ENCODE measurements at places on chromosomes 4 and X.

- no peak for DNase-seq
Measured at GRCh38 chrX:130085551-130086446, 24.5 kb downstream of the ELF4 start.

DNA sequence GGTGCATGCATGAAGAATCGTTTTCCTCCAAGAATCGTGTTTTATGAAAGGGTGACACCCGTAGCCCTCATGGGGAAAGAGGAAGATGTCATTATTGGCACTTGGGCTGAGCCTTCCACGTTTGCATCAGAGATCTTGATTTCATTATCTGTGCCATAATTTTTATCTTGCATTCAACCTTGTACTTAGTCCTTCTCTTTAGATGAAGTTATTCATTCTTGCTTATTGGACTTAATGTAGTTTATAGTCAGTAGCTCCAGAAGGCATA, 66.8 kb downstream of the GAB1 start:
- DNase-seq, result no peak

GRCh38 chr4:30429813-30430761, 290.1 kb upstream of the PCDH7 start:
- peak; percentile 71 for DNase-seq

DNA sequence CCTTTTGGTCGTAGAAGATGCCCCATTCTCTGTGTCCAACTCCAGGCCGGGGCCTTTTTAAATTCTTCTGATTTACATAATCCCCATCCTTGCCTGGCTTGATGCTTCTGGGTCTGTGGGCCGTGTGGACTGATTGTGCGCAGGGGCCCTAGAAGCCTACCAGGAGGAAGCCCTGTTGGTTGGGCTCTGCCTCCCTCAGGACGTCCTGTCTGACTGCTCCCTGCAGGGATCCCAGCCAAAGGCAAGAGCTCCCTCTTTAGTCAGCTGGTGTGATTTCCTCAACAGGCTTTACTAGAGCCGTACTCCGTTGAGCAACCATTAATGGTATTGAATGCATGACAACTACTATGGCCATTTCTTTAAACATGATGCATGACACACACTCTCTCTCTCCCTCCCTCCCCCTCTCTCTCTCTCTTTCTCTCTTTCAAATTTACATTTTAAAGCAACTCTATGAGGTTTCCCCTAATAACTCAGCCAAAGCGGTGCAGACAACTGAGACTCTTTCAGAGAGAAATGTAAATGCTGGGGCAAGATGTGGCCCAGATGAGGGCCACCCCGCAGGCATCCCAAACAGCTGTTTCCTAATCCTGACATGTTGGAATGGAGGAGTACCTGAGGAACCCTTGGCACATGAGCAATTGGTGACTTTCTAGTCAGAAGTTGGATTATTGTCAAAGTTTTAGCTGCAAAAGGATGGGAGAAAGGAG, 117.3 kb downstream of the DRD5 start:
- DNase-seq, result peak; percentile 46

- DNase-seq, result no peak
Measured at GRCh38 chr4:164802301-164802901, 48.5 kb downstream of the SMIM31 start.

DNA sequence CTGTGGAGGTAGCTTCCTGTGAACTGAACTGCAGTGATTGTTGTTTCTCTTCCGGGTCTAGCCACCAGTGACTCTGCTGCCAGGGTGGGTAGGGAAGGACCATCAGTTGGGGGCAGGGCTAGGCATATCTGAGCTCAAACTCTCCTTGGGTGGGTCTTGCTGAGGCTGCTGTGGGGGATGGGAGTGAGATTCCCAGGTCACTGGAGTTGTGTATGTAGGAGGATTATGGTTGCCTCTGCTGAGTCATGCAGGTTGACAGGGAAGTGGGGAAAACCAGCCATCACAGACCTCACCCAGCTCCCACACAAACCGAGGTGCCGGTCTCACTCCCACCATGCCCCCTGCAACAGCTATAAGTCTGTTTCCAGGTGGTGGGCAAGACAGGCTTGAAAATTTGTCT, 1937.8 kb downstream of the PCDH7 start:
- no peak for DNase-seq

- DNase-seq, result no peak
Measured at GRCh38 chrX:111443946-111444345, 32.0 kb upstream of the DCX start.

DNA sequence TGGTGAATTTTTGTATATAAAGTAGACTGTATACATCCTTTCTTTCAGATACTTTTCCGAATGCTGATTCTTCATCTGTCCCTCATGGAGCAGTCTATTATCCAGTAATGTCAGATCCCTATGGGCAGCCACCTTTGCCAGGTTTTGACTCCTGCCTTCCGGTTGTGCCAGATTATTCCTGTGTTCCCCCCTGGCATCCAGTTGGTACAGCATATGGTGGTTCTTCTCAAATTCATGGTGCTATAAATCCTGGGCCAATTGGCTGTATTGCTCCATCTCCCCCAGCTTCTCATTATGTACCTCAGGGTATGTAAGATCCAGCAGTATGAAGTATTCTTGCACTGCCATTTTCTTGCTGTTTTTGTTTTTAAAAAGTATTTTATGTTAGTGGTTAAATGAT, 78.7 kb downstream of the ALG13 start:
- no peak for DNase-seq

- no peak for DNase-seq
Measured at GRCh38 chr4:142960867-142961644, 115.0 kb upstream of the INPP4B start.

DNA sequence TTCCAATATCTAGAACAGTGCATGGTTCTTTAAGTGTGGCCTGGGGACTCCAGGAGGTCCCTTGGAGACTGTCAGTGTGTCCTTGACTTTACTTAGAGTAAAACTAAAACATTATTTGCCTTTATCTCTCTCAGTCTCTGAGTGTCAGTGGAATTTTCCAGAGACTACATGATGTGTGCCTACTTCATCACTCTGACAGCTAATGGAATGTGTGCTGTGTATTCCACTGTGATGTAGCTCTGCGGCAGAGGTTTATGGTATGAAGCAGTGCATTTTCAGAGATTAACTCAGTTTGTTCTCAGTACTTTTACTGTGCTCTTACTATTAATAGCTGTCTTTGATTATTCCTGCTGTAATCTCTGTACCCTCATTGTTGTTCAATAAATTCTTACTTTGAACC, 85.6 kb downstream of the MANBA start:
- no peak for DNase-seq

DNA sequence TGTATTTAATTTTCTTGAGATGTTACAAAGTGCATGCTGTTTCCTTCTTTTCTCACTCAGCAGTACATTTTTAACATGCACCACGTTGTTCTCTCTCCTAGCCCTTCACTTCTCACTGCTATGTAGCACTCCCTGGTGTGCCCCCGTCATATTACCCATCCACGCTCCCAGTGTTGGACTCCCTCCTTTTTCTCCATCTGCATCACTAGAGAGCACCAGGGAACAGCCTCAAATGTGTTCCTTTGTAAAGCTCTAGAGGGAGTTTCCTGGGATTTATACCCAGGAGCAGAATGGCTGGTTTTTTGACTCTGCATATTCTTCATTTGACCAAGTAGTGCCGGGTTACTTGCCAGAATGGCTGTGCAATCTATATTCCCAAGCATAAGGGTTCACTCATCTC, 240.3 kb upstream of the ANXA3 start:
- no peak for DNase-seq

DNA sequence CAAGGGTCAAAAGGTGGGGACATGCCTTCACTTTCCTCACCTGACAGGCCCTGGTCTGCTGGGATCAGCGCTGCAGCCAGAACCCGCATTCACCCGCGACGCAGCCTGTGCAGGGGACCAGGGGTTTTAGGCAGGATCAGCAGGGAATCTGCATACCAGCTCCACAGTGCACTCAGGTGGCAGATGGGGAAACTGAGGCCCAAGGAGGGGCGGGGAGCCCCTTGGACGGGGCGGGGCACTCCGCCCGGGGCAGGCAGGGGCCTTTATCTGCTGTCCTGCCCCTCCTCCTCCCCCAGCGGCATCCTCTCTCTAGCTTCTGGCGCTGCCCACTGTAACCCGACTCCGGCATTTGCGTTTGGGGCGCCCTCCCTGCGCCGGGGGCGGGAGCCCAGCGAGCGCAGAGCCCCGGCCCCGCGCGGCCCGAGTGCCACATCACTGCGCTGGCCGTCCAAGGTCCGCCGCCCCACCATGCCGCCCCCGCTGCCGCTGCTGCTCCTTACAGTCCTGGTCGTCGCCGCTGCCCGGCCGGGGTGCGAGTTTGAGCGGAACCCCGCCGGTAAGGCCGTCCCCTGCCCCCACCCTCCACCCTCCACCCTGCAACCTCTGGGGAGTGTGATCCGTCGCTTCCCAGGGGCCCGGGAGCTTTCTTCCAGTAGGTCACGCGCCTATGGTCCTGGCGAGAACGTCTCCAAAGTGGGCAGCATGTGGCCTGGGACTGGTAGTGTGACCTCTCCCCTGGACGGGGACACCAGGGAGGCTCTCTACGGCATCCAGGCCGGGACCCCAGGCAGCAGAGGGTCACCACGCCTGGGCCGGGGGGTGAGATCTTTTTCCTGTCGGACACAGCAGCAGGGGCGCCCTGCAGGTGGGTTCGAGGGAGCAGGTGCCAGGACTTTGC, at the start of gene CPZ:
Gene CPZ, plus strand, starts transcription at position 400 of the 898 bp plus-strand sequence. Its CDS starts 69 bp downstream, at position 469.
- DNase-seq, result no peak

DNA sequence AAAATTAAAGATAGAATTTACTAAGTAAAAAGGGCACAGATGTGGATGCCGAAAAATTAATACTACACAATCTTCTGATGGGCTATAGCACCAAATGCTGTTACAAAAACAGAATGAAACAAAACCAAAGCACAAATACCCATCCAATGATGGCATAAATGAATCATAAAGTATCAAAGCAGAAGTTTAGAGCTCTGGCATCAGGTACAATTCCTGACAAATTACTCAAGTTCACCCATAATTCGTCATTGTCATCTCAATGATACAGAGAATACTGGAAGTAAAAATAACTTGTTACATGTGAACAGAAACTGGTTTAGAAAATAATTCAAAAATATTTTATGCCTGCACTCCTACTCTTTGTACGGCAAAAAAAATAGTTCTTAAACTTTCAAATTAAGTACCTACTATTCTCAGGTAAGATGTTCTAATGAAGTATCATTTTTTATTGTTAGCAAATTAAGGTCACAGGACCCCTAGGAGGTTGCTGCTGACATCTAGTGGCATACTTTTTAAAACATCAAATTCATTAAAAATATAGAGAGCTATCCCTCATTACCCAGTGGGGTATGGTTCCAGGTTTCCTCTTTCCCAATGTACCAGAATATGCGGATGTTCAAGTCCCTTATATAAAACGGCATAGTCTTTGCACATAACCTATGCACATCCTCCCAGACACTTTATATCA, 126.1 kb downstream of the INPP4B start:
- peak; percentile 48 for DNase-seq

DNA sequence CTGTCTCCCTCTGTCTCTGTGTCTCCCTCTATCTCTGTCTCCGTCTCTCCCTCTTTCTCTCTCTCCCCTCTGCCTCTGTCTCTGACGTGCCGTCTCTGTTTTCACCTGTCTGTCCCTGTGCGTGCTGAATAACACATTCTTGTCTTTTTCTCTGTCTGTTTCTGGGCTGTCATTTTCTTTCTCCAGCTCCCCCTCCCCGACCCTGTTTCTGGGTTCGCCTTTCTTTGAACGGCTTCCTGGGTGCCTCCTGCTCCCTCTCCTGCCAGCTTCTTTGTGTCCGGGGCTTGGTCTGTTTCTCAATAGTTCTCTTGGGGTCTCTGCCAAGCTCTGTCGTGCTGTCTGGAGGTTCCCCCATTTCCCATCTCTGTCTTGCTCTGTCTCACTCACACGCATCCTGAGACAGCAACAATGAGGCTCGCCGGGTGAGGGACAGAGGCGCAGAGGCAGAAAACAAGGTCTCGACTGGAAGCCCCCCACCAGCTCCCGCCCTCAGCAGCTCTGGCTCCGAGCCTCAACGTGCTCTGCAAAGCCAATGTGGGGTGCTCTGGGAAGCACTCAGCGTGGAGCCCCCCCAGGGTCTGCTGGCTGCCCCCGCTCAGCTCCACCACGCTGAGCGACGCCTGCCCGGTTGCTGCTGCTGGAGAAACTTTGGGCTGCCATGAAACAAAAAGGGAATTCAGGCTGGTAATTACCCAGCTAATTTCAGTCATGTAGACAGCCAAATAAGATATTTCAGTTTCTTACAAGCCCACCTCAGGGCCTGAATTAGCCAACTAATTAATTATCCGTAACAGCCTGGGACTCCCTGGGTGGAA, 3.4 kb downstream of the CPLX1 start:
- DNase-seq, result no peak

GRCh38 chr4:57190601-57191481, 80.7 kb upstream of the IGFBP7 start:
- peak; percentile 29 for DNase-seq

DNA sequence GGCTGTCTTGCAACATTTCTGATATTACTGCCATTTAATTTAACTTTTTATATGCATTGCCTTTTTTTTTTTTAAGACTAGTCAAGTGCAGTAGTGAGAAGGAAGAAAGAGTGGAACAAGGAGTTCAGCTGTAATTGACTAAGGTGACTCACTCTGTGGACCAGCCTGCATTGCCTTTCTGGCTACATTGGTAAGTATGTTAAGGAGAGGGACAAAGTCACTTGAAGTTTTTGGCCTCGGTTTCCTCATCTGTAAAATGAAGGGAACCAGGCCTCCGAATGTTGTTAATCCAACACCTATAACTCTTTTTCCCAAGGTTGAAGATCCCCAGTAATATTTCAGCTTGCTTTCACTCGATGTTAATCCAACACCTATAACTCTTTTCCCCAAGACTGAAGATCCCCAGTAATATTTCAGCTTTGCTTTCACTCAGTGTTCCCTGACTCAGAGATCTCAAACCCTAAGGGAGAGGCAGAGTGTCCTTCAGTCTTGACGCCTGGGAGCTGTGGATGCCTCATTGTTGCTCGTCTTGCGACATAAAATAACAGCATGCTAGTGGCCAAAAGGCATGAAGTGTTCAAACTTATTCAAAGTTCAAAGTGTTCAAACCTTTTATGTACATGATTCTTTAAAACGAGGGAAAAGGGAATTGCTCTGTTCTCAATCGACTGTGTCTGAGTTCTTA, 102.0 kb downstream of the SORBS2 start:
- no peak for DNase-seq

DNA sequence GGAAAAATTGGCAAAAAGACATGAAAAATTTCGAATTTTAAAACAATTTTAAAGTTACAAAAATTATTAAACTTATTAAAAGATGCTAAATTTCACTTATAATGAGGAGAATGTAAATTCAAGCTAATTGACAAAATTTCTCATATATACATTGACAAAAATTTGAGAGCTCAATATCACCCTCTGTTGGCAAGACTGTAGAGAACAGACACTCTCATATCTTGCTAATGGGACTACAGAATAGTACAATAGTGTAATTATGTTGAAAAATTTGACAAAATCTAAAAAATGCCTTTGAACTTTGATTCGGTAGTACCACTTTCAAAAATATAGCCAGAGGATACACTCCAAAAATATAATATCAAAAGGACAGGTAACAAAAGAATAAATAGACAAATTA, 29.8 kb downstream of the DCAF8L2 start:
- peak; percentile 24 for DNase-seq

GRCh38 chrX:42602136-42602535, 175.8 kb downstream of the PPP1R2C start:
- no peak for DNase-seq

GRCh38 chr4:183447646-183448045, 3.2 kb downstream of the CDKN2AIP start:
- DNase-seq, result no peak
